Type B pancreatic cell (in vitro differentiated cells): ENCODE measurements at places on chromosomes 7 and 10.

- peaks cover 8% of the 10 kb centered on the region for H3K27me3 ChIP-seq
- DNase-seq: no peak
- no peaks in the 10 kb centered on the region for H3K4me1 ChIP-seq
Measured at GRCh38 chr7:35551321-35552081, 143.4 kb downstream of the HERPUD2 start.

DNA sequence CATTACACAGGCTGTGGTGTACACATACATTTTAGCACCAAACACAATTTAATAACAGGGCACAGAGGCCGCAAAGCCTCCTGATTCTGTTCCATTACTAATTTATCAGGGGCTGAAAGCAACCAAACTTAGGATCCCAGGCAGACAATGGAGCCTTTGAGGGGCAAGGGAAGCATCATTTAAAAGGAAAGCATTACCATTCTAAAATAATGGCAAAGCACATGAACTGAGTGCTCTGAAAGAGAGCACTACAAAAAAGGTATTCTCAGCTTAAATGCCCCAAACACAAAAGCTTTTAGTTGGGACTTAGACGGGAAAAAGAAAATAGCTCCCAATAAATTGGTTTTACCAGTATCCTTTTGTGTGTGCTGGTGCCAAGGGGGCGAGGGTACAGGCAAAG lies 282.0 kb upstream of the ETV1 start:
- no peaks in the 10 kb centered on the region for H3K4me1 ChIP-seq
- H3K4me3 ChIP-seq: no peak overlapping the region
- DNase-seq: no peak
- H3K27ac ChIP-seq: no peak overlapping the region

DNA sequence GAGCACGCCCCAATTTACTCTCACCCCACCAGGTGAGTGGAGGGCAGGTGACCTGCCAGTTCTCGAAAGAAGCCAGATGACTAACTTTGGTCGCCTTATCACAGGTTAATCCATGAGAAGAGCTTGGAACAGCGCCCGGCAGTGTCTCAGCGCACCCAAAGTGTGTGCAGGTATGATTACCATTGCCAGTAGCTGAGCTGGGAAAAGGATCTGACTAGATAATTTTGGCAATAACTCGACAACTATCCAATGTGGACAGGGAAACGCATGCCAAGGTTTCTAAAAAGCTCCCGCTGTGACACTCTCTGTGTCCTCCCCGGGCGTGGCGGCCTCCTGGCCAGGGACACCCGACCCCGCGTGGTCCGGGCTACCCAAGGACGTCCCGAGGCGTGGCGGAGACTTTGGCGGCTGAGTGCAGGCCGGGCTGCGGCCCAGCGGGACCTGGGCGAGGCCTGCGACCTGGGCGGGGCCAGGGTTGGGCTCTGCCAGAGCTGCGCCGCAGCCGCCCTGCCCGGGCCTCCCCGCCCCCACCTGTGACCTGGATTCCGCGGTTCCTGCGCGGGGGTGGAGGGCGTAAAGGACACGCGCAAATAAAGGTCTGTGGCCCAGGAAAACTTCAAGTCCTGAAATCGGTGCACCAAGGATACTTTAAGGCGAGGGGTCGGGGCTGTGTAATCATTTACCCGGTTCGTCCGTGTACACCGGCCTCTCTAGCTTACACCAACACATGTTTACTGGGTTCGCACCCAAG lies 13.7 kb upstream of the WAPL start:
- H3K4me3 ChIP-seq: peak overlapping the region; percentile 87
- peaks cover 19% of the 10 kb centered on the region for H3K27me3 ChIP-seq
- H3K36me3 ChIP-seq: no peaks in the 10 kb centered on the region
- no peak for DNase-seq

DNA sequence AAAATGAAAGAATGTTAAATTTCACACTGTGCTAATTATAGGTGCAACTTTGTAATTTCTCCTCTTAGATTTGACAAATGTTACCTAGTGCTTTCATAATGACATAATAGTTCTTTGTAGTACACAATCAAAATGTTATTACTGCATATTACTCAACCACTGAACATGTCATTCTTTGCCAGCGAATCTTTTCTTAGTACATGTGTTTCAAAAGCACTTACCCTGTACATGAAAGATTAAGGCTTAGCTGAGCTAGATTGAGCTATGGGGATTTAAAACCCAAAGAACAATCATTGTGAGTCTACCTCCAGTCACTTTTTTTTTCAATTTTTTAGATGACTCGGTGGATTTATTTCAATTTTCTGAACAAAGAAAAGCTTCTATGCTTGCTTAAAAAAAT lies 123.5 kb upstream of the FERD3L start:
- H3K36me3 ChIP-seq: no peaks in the 10 kb centered on the region
- H3K27me3 ChIP-seq: no peaks in the 10 kb centered on the region
- H3K27ac ChIP-seq: no peak overlapping the region
- no peak for DNase-seq
- H3K4me3 ChIP-seq: no peak overlapping the region
- H3K4me1 ChIP-seq: no peaks in the 10 kb centered on the region

DNA sequence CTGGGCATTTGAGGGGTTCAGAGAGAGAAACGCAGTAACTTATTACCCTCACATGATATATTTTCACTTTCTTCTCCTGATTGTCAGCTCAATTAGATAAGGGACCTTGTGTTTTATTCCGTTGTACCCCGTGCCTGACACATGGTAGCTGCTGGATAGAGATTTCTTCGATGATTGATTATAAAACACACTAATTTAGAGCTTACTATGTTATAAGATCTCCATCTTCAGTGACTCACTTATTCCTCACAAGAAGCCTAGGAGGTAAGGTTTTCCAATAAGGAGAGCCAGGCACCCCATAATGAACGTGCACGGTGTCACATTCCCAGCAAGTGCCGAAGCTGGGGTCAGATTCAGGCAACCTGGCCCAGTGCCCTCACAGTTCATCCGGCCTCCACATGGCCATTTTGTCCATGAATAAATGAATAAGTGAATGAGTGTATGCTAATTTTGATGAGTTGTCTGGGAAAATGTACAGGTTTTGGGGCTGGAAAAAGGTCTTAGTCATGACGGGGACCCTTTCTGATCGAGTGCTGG lies 138.1 kb upstream of the CDCA7L start:
- H3K4me1 ChIP-seq: peaks cover 4% of the 10 kb centered on the region
- H3K27ac ChIP-seq: peak overlapping the region; percentile 51
- no peaks in the 10 kb centered on the region for H3K36me3 ChIP-seq
- peak overlapping the region; percentile 89 for H3K4me3 ChIP-seq

DNA sequence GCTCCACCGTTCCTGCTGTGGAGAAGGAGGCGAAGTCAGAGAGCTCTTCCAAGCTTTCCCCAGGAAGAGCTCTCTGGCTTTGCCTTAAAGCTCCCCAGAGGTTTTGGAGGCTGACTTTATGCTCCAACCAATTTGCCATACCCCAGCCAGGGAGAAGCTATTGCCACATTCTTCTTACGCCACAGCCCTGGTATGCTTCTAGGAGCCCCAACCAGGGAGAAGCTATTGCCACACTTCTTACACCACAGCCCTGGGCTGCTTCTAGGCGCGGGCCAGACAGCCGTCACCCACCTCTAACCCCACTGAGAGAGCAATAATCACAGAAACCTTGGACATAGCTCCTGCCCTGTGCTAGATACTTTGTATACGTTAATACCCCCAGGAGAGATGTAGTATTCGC lies 951 bp downstream of the ELOVL3 start:
- peaks cover 85% of the 10 kb centered on the region for H3K27me3 ChIP-seq
- no peak overlapping the region for H3K27ac ChIP-seq
- peaks cover 16% of the 10 kb centered on the region for H3K4me1 ChIP-seq
- H3K4me3 ChIP-seq: no peak overlapping the region

DNA sequence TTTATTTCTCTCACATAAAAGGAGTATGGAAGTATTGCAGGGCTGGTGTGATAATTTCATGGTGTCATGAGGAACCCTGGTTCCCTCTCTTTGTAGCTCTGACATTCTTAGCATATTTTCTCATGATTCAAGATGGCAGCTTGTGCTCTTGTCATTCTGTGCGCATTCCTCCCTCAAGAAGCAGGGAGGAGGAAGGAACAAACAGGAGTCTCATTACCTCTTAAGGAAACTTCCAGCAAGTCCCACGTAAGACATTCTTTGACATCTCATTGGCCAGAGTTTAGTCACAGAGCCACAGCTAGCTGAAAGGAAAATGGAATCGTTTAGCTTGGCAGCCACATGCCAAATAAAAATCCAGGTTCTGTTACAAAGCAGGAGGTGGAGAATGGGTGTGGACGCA lies 546.8 kb downstream of the LRMDA start:
- no peaks in the 10 kb centered on the region for H3K36me3 ChIP-seq
- H3K4me3 ChIP-seq: no peak overlapping the region
- H3K27ac ChIP-seq: no peak overlapping the region
- H3K27me3 ChIP-seq: peaks cover 48% of the 10 kb centered on the region
- H3K4me1 ChIP-seq: peaks cover 27% of the 10 kb centered on the region
- DNase-seq: no peak

- H3K27me3 ChIP-seq: no peaks in the 10 kb centered on the region
- peaks cover 4% of the 10 kb centered on the region for H3K36me3 ChIP-seq
- no peak overlapping the region for H3K4me3 ChIP-seq
- H3K4me1 ChIP-seq: peaks cover 23% of the 10 kb centered on the region
- no peak for DNase-seq
- H3K27ac ChIP-seq: no peak overlapping the region
Measured at GRCh38 chr10:3460420-3461128, 288.0 kb upstream of the PITRM1 start.

- peaks cover 15% of the 10 kb centered on the region for H3K36me3 ChIP-seq
- H3K4me3 ChIP-seq: no peak overlapping the region
- no peak overlapping the region for H3K27ac ChIP-seq
- no peak for DNase-seq
- H3K4me1 ChIP-seq: no peaks in the 10 kb centered on the region
Measured at GRCh38 chr7:66454600-66455225, 174.0 kb upstream of the KCTD7 start.

GRCh38 chr7:15688279-15688626 lies 1.8 kb upstream of the MEOX2 start:
- peaks cover 29% of the 10 kb centered on the region for H3K4me1 ChIP-seq
- DNase-seq: no peak
- peak overlapping the region; percentile 91 for H3K4me3 ChIP-seq
- no peaks in the 10 kb centered on the region for H3K36me3 ChIP-seq

- H3K27me3 ChIP-seq: no peaks in the 10 kb centered on the region
- peaks cover 16% of the 10 kb centered on the region for H3K36me3 ChIP-seq
- H3K27ac ChIP-seq: peak overlapping the region; percentile 13
- H3K4me3 ChIP-seq: peak overlapping the region; percentile 96
- no peak for DNase-seq
Measured at GRCh38 chr10:112448888-112449287, 1.9 kb downstream of the VTI1A start.
